ENCODE measurements at places on chromosomes 5 and 9.
A peak's percentile ranks its signal among the peaks of the same experiment; 100 is the strongest.

DNA sequence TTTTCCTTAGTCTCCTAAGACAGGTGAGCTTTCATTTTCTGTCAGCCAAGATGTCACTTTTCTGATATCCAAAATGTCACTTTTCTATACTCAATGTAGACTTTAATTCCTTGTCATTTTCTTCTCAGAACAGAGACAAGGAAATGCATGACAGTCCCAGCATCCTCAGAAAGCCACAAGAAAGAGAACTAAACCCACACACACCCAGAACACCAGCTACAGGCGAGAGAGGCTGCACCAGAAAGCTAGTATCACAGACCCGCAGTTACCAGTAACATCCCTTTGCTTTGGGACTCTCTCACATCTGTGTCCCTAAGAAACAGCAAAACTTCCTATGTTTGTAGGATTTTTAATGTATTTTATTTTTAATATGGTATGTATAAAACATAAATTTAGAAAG lies 17.1 kb downstream of the TRMO start:
- no peak for DNase-seq

GRCh38 chr5:119357808-119358529 lies 2.1 kb downstream of the TNFAIP8 start:
- DNase-seq, result no peak

DNA sequence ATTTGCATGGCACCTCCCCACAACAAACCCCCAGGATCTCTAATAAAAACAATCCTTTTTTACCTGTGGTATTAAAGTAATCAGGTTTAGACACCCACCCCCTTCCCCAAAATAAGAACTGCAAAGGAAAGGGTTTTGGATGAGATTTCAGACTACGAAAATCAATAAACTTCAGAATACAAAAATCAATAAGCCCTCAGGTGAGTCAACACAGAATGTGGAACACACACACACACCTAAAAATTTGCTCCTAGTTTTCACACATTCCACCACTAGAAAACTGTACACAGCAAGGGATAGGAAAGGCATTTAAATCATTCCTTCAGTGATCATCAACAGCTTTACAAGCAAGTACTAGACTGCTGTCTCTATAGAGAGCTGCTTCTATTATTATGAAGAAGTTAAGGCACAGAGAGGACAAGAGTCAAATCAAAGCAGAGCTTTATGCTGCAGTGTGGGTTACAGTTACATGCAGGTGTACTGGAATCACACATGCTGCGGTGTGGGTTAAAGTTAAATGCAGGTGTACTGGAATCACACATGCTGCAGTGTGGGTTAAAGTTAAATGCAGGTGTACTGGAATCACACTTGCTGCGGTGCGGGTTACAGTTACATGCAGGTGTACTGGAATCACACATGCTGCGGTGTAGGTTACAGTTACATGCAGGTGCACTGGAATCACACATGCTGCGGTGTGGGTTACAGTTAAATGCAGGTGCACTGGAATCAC lies 36.3 kb downstream of the PFDN1 start:
- DNase-seq, result no peak

DNA sequence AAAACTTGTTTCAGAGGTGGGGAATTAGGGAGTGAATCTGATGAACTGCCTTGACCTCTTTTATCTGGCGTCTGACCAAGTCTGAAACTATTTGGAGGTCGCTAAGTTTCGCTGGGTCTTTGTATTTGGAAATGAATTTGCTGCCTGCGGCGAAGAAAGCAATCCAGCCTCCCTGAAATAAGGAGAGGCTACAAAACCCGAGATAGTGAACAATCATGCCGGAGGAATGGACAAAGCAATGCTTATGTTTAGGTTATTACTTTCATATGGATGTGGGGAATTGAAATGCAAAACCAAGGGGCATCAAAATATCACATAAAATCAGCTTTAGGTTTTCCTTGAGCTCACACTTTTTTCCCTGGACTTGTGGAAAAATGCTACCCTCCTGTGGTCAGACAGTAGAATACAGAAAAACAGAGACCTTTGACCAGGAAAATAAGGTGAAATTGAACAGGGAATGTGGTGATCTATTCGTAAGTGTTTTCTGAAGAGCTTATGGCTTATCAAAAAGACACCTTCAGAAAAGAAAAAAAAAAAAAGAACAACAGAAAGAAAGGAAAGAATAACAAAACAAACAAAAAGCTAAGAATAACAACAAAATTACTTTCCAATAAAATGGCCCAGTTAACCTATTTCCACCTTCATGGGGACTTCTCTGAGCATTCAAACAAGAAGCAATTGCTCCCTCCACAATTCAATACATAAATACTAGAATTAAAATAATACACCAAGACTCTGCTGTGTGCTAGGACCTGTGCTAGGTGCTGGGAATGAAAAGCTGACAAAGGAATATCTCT lies 68.6 kb upstream of the DPYSL3 start:
- DNase-seq, result peak; percentile 71
